Kidney epithelial cell (primary cell): ENCODE measurements at places on chromosomes 5 and 9.
A peak's percentile ranks its signal among the peaks of the same experiment; 100 is the strongest.

GRCh38 chr5:55146543-55147151 lies 13.3 kb upstream of the GPX8 start:
- peak; percentile 53 for DNase-seq

- DNase-seq = no peak
Measured at GRCh38 chr9:567128-567746, 274.3 kb upstream of the DMRT1 start.

DNA sequence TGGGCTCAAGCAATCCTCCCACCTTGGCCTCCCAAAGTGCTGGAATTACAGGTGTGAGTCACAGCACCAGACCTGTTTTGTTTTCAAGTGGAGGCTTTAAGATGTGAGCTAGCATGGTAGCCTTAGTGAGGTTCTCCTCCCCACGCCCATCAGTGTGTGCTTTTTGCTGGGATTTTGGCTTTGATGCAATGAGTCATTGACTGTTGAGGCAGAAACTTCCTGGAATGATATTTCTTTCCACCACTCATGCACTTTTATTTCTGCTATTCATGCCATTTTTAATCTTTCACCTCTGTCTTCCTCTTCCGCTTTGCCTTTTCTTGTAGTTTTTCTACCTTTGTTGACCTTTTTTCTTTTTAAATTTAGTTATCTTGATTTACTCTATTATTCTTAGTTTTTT lies 4.2 kb upstream of the NFIL3 start:
- DNase-seq = no peak

GRCh38 chr9:114170771-114171461 lies 15.6 kb downstream of the COL27A1 start:
- no peak for DNase-seq

- no peak for DNase-seq
Measured at GRCh38 chr5:130871346-130872086, 293.5 kb downstream of the HINT1 start.
